ENCODE measurements at places on chromosomes 12 and 14.

- no peak for DNase-seq
These were observed 851 bp downstream of the YLPM1 start for GRCh38 chr14:74763803-74764531.

DNA sequence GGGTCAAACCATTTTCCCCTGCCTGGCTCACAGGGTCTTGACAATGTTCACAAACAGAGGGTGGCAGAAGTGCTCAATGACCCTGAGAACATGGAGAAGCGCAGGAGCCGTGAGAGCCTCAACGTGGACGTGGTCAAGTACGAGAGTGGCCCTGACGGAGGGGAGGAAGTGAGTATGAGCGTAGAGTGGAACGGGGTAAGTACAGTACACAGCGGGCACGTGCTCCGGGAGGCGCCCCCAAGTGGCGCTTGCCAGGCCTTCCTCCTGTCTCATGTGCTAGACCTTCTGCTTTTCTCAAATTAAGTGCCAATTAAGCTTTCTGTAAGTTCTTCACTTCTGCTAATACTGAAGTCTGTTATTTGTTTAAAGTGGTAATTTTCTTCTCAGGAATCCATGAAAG, 35.9 kb downstream of the XRCC3 start:
- no peak for DNase-seq

- no peak for DNase-seq
These were observed 8.2 kb upstream of the CGRRF1 start for GRCh38 chr14:54501480-54501879.

DNA sequence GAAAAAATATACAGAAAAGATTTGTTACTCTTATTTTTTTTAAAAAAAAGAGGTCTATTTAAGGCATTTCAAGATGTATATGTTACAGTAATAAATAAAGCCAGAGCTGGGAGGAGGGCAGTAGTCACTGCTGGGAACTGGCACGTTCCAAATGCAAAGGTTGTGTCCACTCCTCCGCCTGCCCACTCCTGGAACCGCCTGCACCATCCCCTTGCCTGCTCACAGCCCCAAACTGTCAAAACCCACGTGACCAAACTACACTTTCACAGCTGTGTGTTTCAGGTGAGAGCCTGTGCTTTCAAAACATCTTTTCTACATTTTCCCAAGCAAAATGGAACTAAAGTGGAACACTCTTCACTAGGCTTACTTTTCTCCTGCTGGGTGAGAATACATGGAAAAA, 160.4 kb downstream of the TTC7B start:
- DNase-seq, result no peak

DNA sequence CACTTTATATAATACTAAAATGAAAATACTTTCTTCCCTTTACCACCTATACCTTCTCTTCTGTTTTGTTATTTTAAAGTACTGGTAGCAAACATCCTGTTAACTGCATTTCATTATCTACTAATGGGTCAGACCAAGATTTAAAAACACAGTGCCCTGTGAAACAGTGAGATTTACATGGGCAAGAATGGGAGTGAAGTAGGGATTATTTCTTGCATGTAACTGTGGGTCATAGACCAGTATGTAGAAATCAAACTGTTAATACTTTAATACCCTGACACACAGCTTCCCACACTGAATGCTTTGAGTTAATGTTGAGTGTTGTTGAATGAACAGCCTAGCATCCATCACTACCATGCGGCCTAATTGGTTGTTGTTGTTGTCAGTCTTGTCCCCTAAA, 61.6 kb downstream of the PLEKHA5 start:
- DNase-seq, result no peak

DNA sequence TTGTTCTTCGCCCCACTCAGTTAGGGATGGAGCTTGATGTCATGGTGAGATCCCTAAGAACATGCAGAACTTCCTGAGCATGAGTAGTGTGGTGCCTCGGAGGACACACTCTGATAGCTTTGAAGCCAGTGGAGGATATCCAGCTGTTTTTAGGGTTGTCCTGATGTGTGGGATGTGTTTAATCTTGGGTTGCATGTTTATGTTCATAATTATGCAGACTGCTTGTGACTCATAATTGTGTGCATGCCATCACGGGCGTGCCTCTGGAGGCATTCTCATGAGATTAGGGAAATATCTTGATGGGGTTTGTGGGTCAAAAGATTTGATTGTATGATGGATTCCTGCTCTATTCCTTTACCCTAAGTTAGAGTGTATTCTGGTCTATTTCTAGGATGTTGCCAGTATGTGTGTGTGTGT, 267.4 kb upstream of the PELI2 start:
- DNase-seq, result no peak

GRCh38 chr14:29037411-29037810, 270.8 kb downstream of the FOXG1 start:
- no peak for DNase-seq

DNA sequence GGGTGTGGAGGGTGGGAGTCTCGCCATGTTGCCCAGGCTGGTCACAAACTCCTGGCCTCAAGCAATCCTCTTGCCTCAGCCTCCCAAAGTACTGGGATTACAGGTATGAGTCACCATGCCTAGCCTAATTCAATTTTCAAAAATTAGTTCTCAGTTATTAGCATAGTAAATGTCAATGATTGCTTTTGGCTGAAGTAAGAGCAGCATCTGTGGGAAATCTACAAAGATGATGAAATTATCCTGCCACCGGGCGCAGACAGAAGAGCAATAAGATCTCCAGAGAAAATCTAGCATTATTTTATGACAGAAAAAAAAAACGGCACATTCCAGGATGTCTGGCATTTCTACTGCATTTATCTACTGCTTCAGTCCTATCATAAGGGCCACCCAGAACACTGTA, 97.9 kb upstream of the DAAM1 start:
- DNase-seq, result no peak

- DNase-seq, result no peak
These were observed 3.7 kb downstream of the DDX24 start for GRCh38 chr14:94077111-94077821.

GRCh38 chr12:133130808-133131128, 341 bp downstream of the ZNF10 start:
- DNase-seq, result no peak
